ENCODE measurements at places on chromosomes 5 and 9.

DNA sequence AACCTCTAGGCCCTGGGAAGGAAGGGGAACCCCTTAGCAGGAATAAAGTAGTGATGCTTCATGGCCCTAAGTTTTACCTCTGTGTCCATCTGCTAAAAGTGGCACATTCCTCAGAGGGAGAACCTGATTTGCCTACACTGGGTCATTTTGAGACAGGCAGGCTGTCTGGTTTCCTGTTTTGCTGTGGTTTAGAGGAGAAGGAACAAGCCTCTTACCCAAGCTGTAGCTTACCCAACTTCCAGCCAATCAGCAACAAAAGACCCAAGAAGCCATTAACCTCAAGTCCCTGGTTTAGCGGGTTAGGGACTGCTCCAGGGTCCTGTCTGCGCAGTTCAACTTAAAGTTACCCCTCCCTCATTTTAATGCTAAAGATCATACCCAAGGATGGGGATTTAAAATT, 411.0 kb downstream of the MAT2B start:
- DNase-seq: no peak

DNA sequence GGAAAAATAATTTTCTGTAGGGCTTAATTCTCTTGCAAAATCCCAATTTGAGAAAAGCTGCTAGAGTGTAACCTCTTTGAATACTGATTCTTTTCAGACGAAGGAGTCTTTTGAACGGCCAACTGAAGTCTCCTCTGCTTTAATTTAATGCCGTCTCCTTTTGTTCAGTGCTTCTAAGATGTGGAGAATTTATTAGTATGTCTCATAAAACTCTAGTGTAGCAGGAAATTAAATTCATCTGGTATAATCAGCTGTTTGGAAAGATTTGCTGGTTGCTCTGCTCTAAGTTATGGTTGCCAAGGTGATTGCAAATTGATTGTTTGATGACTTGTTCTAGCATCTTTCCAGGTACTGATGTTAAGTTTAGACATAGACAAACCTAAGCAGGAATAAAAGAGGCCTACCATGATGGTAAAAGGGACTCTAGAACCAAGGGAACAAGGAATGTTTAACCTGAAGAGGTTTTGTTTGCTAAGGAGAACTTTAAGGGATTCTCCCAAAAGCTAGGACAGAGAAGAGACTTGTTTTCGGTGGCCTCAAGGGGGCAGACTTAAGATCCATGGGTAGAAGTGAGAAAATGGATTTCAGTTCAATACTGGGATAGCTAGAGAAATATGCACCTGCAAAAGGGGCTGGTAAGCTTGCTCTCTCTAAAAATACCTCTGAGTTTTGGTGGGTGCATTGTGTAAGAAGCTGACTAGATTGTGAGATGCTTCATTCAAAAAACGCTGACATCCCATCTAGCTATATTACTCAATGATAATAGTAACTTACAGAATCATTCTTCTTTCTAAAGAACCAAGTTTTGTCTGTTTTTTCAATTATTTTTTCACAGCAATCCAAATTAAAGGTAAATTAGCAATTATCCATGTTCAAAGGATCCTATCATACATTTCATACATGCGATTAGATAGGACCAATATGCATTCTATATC, 5.7 kb upstream of the ADRB2 start:
- DNase-seq: peak; percentile 53

DNA sequence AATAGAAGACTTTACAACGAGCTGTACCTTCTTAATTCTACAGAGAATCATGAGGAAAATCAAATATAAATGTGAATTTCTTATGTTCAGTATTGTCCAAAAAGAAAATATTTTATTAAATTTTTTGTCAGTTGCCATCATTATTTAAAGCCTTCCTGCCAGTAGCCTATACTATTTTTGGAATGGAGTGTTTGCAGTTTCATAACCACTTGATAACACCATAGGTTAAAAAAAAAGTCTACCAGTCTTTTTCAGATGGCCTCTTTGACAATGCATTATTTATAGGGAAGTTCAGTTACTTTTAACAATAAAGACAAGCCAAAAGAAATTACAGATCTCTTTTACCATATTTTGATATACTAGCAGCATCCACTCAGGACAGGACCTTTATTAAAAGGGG, 80.3 kb upstream of the CCDC152 start:
- DNase-seq: no peak

- DNase-seq: no peak
Measured at GRCh38 chr9:123368536-123369153, 12.6 kb downstream of the CRB2 start.

- DNase-seq: no peak
Measured at GRCh38 chr9:134382733-134383132, 56.5 kb downstream of the RXRA start.

GRCh38 chr5:80951366-80951765, 8.8 kb upstream of the RASGRF2 start:
- DNase-seq: no peak

DNA sequence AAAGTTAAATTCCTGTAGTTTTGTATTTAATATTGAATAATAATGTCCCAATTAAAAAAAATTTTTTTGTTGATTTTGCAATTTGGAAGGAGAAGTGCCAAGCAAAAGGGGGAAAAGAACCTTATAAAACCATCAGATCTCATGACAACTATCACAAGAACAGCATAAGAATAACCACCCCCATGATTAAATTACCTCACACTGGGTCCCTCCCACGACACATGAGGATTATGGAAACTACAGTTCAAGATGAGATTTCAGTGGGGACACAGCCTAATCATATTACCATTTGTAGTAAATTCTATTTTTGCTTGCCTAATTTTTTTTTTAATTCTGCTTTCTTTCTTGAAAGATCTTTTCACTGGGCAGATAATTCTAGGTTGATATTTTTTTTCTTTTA, 33.4 kb upstream of the FCHO2 start:
- no peak for DNase-seq

DNA sequence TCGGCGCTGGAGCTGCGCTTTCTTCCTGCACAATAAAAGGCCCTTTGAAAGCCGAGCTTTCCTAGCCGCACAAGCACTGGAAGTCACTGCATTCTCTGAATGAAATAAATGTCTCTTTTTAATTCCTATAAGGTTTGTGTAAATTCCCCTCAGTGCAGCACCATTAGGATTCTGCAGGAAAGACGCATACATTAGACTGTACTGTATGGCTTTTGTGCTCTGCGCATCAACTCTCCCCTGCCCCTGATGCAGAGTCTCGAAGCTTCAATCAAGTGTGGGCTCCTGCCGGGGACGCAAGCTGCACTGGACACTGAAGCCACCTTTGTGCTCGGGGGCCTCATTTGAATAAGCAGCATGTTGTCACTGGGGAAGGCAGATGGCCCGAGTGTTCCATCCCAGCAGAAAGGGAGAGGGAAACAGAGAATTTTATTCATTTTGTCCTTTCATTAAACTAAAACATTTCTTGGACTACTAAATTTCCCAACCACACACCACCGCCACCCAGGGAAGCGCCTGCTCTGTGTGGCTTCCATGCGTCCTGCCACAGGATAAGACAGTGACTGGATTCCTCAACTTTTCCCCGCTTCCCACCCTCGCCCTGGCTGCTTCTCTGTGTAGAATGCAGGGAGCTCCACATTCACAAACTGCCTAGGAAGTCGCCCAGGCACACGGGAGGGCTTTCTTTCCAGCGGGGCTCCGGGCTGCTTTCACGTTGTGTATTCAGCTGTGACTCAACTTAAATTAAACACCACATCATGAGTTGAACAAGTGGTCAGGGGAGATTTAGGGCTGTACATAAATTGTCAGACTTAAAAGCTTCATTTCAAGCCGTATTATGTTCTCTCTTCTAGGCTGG, 635.4 kb downstream of the IRX1 start:
- no peak for DNase-seq

DNA sequence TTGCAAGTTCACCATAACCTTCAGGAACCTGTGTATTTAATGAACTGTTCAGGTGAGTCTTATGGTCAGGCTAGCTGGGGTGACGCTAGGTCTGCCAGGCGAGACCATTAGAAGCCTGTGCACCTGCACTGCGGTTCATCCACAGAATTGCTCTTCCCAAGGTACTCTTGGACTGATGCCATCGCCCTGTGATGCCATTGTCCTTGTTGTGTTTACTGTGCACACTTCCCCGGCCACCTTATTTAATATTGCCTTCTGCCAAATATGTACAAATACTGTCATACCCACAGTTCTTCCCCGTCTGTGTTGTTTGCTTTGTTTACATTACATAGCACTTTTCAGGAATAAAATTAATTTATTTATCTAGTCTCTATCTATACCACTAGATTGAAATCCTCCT, 66.3 kb downstream of the RCL1 start:
- DNase-seq: no peak

GRCh38 chr9:78601957-78602565, 305.1 kb downstream of the PSAT1 start:
- DNase-seq: peak; percentile 73

DNA sequence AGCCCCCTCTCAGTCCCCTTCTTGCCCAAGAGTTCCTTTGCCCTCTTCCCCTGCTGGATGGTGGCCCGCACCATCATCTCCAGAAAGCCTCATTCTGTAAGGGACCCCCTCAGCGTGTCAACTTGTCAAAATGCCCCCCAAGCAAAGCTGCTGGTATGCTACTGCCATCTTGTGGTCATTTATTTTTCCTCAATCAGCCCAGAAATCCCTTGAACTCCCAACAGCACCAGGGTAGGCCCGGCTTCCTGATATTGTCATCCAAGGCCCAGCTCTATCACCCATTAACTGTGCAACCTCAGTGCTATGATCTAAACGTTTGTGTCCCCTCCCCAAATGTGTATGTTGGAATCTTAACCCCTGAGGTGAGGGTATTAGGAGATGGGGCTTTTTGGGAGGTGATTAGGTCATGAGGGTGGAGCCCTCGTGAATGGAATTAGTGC, 53.2 kb upstream of the FBXW11 start:
- DNase-seq: peak; percentile 32

DNA sequence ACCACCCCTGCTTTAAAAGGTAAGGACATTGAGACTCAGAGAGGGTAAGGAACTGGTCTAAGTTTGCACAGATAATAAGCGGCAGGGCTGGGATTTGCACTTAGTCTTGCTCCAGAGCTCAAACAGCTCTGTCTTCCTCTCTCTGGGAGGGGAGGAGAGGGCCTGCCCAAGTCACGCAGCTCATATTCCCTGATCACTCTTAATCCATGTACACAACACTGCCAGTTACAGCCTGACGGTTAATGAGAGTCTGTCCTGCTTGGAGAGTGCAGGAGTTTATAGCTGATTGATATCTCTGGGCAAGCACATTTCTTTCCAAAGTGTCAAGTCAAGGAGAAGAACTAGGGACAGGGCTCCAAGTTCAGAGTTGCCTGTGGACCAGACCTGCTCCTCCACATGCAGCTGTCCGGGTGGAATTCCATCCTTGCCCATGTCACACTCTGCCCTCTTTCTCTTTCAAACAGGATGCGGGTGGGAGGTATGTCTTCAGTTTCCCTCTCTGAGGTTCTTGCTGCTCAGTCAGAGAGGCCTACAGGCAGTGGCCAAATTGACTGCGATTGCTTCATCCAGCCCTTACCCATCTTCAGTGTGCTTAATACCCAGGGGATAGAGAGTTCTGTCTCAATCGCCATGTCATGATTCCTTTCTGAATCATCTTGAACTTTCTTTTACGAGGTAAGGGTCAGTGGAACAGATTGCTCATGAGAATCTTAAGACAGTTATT, 54.5 kb downstream of the GALNT12 start:
- peak; percentile 99 for DNase-seq

GRCh38 chr5:131857388-131857787, 60.6 kb upstream of the FNIP1 start:
- no peak for DNase-seq

- no peak for DNase-seq
Measured at GRCh38 chr5:32182463-32183063, 8.4 kb upstream of the GOLPH3 start.

GRCh38 chr9:24624481-24624880, 78.8 kb upstream of the IZUMO3 start:
- no peak for DNase-seq

DNA sequence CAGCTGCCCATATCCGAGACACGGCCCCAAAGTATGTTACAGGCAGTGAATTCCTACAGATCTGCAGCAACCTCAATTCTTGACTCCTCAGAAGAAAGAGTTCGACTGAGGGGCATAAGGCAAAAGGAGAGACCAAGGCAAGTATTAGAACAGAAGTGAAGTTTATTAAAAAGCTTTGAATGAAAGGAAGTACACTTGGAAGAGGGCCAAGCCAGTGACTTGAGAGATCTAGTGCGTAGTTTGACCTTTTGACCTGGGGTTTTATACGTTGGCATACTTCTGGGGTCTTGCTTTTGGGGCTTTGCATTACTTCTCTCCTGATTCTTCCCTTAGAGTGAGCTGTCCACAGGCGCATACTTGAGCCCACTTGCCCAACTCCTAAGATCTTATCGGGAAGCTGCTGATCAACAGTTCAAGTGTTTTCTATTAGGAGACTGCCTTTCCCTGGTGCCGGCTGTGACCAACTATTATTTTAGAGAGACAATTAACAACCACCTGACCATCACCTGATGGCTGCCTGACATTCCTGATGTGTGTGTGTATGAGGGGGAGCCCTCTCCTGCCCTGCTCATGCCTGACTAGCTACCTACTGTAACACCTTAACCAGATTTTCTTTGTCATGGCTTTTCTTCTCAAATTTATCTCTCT, 1.5 kb upstream of the DEPDC1B start:
- no peak for DNase-seq

DNA sequence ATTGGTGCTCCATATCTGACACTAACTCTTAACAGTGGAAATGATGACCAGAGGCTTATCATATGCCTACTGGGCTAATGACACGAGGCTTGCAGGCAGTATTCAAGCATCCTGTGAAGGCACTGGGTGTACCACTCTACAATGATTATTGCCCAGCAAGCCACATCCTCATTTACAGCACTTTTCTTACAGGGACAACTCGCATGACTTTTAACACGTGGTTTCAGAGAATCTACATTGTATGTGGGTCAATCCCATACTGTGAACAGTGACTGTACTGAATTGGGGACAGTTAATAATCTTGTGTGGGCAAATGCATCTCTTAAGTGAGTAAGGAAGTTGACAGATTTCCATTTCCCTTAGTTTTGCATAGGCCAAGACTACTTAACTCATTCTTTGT, 260.0 kb downstream of the TRPM3 start:
- no peak for DNase-seq

GRCh38 chr9:137757139-137757538, 120.4 kb upstream of the CACNA1B start:
- DNase-seq: peak; percentile 41

DNA sequence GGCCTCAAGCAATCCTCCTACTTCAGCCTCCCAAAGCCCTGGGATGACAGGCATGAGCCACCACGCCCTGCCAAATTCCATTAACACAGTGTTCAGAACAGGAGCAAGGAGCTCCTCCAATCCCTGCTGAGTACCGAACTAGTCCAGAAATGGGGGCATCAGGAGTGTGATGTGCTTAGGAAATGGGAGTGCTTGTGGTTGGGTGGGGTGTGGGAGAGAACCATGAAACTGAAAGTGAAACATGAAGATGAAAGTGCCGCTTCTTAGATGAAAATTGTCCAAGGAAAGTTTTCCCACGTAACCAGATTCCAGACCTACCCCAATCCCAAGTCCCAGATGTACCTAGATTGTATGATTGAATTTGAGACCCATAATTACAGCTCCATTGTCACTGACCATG, 16.7 kb upstream of the ZNF131 start:
- DNase-seq: peak; percentile 8

GRCh38 chr9:116152390-116152789, 1.2 kb upstream of the PAPPA start:
- no peak for DNase-seq
